Vagina (tissue), 2 donors: ENCODE measurements at places on chromosomes 16 and 17. TPM values are rescaled to one million over a fixed set of nuclear protein-coding genes. Genes with fewer than 3 reads are reported as not detected.

The NPB gene
- 4.7 TPM for total RNA-seq

The ICAM2 gene
- 55.7 TPM for total RNA-seq

The CACNG5 gene
- total RNA-seq: not detected

The IL32 gene
- total RNA-seq: 13.0 TPM

The ABCA3 gene
- 5.4 TPM for total RNA-seq

The NETO2 gene
- total RNA-seq: 2.7 TPM

The TBC1D26 gene
- total RNA-seq: 4.2 TPM

The GCGR gene
- not detected for total RNA-seq

The KCNAB3 gene
- 2.7 TPM for total RNA-seq

The TOP2A gene
- 16.9 TPM for total RNA-seq

The LHX1 gene
- total RNA-seq: not detected

The VTN gene
- 2.7 TPM for total RNA-seq

The MAP2K3 gene
- 21.6 TPM for total RNA-seq

The TOM1L1 gene
- total RNA-seq: 17.7 TPM

The TMC7 gene
- total RNA-seq: 1.7 TPM

The ADAM11 gene
- total RNA-seq: 3.7 TPM

The IRF8 gene
- 7.6 TPM for total RNA-seq

The GLIS2 gene
- total RNA-seq: 6.9 TPM

The KRTAP4-6 gene
- not detected for total RNA-seq

The ZNF287 gene
- 5.9 TPM for total RNA-seq

The TEKT1 gene
- total RNA-seq: not detected

The OR2C1 gene
- 0.74 TPM for total RNA-seq

The FOXJ1 gene
- not detected for total RNA-seq

The KRTAP9-2 gene
- total RNA-seq: not detected

The KIF18B gene
- 0.74 TPM for total RNA-seq

The ABCC11 gene
- total RNA-seq: not detected

The LGALS9B gene
- 0.98 TPM for total RNA-seq

The NOXO1 gene
- total RNA-seq: 1.2 TPM

The KRTAP1-5 gene
- not detected for total RNA-seq

The ZPBP2 gene
- not detected for total RNA-seq

The CEP20 gene
- 28.2 TPM for total RNA-seq

The RBFOX1 gene
- 6.6 TPM for total RNA-seq

The SOX9 gene
- 22.8 TPM for total RNA-seq

The KRT28 gene
- total RNA-seq: not detected

The TM4SF5 gene
- total RNA-seq: not detected

The STAC2 gene
- 0.98 TPM for total RNA-seq

The ZG16 gene
- not detected for total RNA-seq
